HFFc6 (cell line): ENCODE measurements at places on chromosomes 16 and 17. TPM values are rescaled to one million over a fixed set of nuclear protein-coding genes. Genes with fewer than 3 reads are reported as not detected.

- H3K27me3 ChIP-seq: no peaks in the 10 kb centered on the region; the same call in 1 of the 2 replicates
- H3K4me3 ChIP-seq: no peak overlapping the region
- H3K27ac ChIP-seq: peak overlapping the region; percentile 80
- peak; percentile 50 for DNase-seq
- peaks cover 30% of the 10 kb centered on the region for H3K36me3 ChIP-seq
Observed at GRCh38 chr16:29983420-29984136, 9.9 kb downstream of the TAOK2 start.

DNA sequence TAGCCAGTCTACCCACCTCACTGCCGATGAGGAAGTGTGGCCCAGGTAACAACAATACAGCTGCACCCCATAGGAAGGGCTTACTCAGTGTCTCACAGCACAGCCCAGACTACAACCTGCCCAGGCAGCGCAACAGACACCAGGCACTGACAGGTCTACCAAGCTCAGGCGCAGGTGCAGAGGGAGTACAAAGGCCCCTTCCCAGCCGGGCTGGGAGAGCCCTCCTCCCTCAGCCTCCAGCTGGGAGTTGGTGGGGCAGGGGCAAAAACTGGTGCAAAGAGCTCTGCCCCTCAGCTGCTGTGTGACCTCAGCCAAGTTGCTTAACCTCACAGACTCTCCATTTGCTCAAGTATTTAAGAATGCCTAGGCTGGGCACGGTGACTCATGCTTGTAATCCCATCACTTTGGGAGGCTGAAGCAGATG, 112.6 kb upstream of the LHX1 start:
- no peaks in the 10 kb centered on the region for H3K4me1 ChIP-seq
- no peak overlapping the region for H3K27ac ChIP-seq
- DNase-seq: no peak
- H3K27me3 ChIP-seq: peaks cover 37% of the 10 kb centered on the region

- H3K4me3 ChIP-seq: no peak overlapping the region
- H3K36me3 ChIP-seq: no peaks in the 10 kb centered on the region
- H3K27me3 ChIP-seq: no peaks in the 10 kb centered on the region
- no peak overlapping the region for H3K27ac ChIP-seq
Observed at GRCh38 chr17:74307984-74308773, 17.8 kb upstream of the KIF19 start.

The CCL23 gene
- not detected in 2 replicates for total RNA-seq

DNA sequence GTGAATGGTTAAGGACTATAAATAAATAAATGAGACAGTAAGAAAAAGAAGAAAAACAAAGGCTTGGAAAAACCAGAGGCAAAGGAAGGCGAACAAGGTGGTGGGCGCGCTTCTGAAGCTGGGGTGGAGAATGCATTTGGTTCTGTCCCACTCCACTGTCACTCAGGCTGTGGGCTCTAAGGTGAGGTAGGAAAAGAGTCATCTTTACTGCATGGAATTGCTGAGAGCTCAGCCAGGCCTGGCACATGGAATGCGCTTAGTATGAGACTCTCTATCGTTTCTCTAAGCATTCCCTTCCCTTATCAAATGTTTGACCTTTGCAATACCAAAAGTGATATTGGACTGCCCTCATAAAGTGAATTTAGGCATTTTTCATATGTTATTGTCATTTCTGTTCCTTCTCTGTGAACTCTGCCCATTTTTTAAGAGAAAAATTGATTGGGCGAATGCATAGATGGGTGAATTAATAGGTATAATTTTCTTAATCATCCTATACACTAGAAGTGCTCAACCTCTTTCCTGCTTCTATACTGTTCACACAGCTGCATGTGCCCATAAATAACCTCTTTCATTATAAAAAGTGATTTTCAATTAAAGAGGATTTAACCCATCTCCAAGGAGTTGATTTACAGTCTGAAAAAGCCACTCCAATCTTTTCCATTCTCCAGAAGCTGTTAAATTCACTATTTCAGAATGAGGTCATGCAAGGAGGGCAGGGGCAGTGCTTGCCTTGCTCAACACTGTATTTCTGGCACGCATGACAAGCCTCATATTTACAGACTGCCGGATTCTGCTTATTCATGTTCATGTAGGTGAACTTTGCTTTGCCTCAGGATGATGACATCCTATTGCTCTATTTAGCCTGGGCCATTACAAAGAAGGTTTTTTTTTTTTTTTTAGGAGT, 87.7 kb downstream of the MYH10 start:
- H3K4me1 ChIP-seq: no peaks in the 10 kb centered on the region
- H3K4me3 ChIP-seq: no peak overlapping the region
- DNase-seq: peak; percentile 58
- H3K27ac ChIP-seq: peak overlapping the region; percentile 46; the same call in 1 of the 2 replicates
- peaks cover 12% of the 10 kb centered on the region; the same call in 1 of the 2 replicates for H3K36me3 ChIP-seq
- no peaks in the 10 kb centered on the region for H3K27me3 ChIP-seq

GRCh38 chr17:77422748-77423113, 282.0 kb downstream of the SEC14L1 start:
- DNase-seq: no peak
- peaks cover 12% of the 10 kb centered on the region for H3K36me3 ChIP-seq
- peaks cover 75% of the 10 kb centered on the region for H3K4me1 ChIP-seq
- H3K4me3 ChIP-seq: peak overlapping the region; percentile 68

The PMM2 gene
- total RNA-seq: 44.7 and 48.5 TPM in 2 replicates

- H3K4me3 ChIP-seq: no peak overlapping the region
- H3K4me1 ChIP-seq: peaks cover 39% of the 10 kb centered on the region
- peaks cover 4% of the 10 kb centered on the region; the same call in 1 of the 2 replicates for H3K27me3 ChIP-seq
- no peak overlapping the region for H3K27ac ChIP-seq
- peaks cover 37% of the 10 kb centered on the region for H3K36me3 ChIP-seq
Observed at GRCh38 chr17:43171586-43172487, 823 bp downstream of the NBR1 start.

- H3K4me3 ChIP-seq: peak overlapping the region; percentile 86
- H3K4me1 ChIP-seq: peaks cover 61% of the 10 kb centered on the region
- peak overlapping the region; percentile 98 for H3K27ac ChIP-seq
- H3K36me3 ChIP-seq: no peaks in the 10 kb centered on the region
- DNase-seq: peak; percentile 88
Observed at GRCh38 chr16:87464691-87465300, 28.0 kb downstream of the ZCCHC14 start.

DNA sequence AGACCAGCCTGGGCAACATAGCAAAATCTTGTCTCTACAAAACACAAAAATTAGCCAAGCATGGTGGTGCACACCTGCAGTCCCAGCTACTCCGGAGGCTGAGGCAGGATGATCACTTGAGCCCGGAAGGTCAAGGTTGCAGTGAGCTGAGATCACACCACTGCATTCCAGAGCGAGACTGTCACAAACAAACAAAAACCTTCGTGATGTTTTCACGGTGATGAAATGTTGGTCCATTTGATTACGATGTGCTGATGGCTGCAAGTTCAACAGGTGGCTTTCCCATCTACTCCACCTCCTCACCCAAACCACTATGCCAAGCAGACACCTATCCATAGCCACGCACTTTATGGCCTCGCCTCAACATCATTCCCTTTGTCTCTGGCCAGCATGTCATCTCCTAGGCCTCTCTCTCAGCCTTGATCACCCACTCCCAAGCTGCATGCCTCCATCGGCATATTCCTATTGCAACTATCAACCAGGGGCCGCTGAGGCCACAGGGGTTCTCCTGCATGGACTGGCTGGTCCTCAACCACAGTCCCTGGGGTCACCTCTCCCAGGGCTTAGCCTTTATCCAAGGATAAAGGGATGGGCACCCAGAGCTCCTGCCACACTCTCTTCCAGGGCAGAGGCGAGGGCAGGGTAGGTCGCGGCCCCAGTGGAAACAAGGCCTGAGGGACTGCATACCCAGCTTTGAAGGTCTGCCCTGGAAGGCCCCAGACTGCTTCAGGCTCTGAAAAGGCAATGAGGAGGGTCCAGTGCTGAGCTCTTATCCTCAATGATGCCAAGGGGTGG, 17.1 kb upstream of the ALOX15B start:
- H3K36me3 ChIP-seq: no peaks in the 10 kb centered on the region
- H3K27me3 ChIP-seq: peaks cover 35% of the 10 kb centered on the region

The SSTR5 gene
- total RNA-seq: not detected in 3 replicates

GRCh38 chr17:28958820-28959455, 7.6 kb upstream of the PHF12 start:
- DNase-seq: no peak
- H3K27me3 ChIP-seq: peaks cover 24% of the 10 kb centered on the region
- no peak overlapping the region for H3K27ac ChIP-seq
- H3K36me3 ChIP-seq: no peaks in the 10 kb centered on the region
- no peak overlapping the region for H3K4me3 ChIP-seq
- H3K4me1 ChIP-seq: peaks cover 5% of the 10 kb centered on the region; the same call in 1 of the 2 replicates

The TCAP gene
- 0.09 to 0.18 TPM (median 0.13 TPM) in 3 replicates for total RNA-seq

- H3K27me3 ChIP-seq: peaks cover 56% of the 10 kb centered on the region
- H3K27ac ChIP-seq: no peak overlapping the region
- no peaks in the 10 kb centered on the region for H3K36me3 ChIP-seq
- H3K4me3 ChIP-seq: no peak overlapping the region
Observed at GRCh38 chr16:66294507-66294906, 72.0 kb upstream of the CDH5 start.

DNA sequence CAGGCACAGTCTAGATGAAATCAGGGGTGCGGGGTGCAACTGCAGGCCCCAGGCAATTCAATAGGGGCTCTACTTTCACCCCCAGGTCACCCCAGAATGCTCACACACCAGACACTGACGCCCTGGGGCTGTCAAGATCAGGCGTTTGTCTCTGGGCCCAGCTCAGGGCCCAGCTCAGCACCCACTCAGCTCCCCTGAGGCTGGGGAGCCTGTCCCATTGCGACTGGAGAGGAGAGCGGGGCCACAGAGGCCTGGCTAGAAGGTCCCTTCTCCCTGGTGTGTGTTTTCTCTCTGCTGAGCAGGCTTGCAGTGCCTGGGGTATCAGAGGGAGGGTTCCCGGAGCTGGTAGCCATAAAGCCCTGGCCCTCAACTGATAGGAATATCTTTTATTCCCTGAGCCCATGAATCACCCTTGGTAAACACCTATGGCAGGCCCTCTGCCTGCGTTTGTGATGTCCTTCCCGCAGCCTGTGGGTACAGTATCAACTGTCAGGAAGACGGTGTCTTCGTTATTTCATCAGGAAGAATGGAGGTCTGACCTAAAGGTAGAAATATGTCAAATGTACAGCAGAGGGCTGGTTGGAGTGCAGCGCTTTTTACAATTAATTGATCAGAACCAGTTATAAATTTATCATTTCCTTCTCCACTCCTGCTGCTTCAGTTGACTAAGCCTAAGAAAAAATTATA, 1.6 kb downstream of the HBA1 start:
- H3K4me3 ChIP-seq: no peak overlapping the region
- H3K27ac ChIP-seq: no peak overlapping the region
- H3K27me3 ChIP-seq: peaks cover 26% of the 10 kb centered on the region
- no peaks in the 10 kb centered on the region for H3K36me3 ChIP-seq
- no peak for DNase-seq

- peaks cover 7% of the 10 kb centered on the region for H3K27me3 ChIP-seq
- no peaks in the 10 kb centered on the region for H3K36me3 ChIP-seq
- peak overlapping the region; percentile 34; the same call in 1 of the 2 replicates for H3K4me3 ChIP-seq
- DNase-seq: peak; percentile 26
- H3K4me1 ChIP-seq: peaks cover 5% of the 10 kb centered on the region; the same call in 1 of the 2 replicates
Observed at GRCh38 chr16:1150511-1150982, 2.4 kb upstream of the CACNA1H start.

The RPL19 gene
- 1,634 to 1,827 TPM (median 1,793 TPM) in 3 replicates for total RNA-seq

DNA sequence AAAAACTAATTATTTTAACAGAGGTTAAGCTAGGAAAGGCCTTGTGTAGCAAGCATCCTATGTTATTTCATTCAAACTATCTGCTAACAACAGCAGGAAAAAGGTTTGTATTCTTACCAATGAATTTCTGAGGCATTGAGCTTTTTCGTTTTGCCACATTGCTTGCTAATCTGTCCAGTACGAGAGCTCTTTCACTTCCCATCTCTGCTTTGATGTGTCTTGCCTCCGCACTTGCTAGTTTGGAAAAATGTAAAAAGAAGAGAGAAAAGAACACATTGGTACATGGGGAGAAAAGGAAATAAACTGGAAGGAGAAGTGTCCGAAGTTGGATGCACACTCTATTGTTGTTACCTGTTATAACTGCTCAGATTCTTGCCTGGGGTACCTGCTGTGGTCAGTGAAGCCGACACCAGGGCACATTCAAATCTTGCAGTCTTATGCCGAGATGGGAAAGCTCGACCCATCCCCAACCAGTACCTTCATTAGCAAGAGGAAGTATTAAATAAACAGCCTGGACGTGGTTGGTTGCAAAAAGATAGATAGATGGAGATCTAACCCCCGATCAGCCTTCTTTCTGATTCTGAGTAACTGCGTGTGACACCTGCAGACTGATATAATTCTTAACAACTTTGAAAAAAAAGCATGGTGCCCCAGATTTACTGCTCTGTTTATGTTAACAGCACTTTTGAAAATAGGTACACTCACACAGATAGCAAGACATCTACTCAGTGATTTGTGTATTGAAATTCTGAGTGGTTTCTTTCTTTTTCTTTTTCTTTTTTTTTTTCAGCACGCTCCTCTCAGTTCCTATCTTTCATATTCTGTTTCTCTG, 40.0 kb downstream of the GRB7 start:
- H3K27me3 ChIP-seq: peaks cover 66% of the 10 kb centered on the region
- H3K4me1 ChIP-seq: no peaks in the 10 kb centered on the region
- H3K27ac ChIP-seq: no peak overlapping the region
- H3K4me3 ChIP-seq: no peak overlapping the region
- no peak for DNase-seq

GRCh38 chr16:9115277-9115676, 23.8 kb downstream of the HAPSTR1 start:
- peaks cover 7% of the 10 kb centered on the region for H3K27me3 ChIP-seq
- peak overlapping the region; percentile 63 for H3K27ac ChIP-seq
- DNase-seq: no peak
- H3K4me1 ChIP-seq: peaks cover 100% of the 10 kb centered on the region
- peak overlapping the region; percentile 52; the same call in 1 of the 2 replicates for H3K4me3 ChIP-seq

The SLC6A2 gene
- total RNA-seq: not detected in 2 replicates

The EXOC3L1 gene
- not detected in 3 replicates for total RNA-seq

- no peak for DNase-seq
- peaks cover 15% of the 10 kb centered on the region for H3K27me3 ChIP-seq
Observed at GRCh38 chr16:89988951-89989350, 30.3 kb downstream of the DBNDD1 start.

- H3K4me3 ChIP-seq: no peak overlapping the region
- no peaks in the 10 kb centered on the region for H3K4me1 ChIP-seq
- H3K36me3 ChIP-seq: no peaks in the 10 kb centered on the region; the same call in 1 of the 2 replicates
- no peak for DNase-seq
Observed at GRCh38 chr16:79758615-79759346, 158.2 kb upstream of the MAF start.

DNA sequence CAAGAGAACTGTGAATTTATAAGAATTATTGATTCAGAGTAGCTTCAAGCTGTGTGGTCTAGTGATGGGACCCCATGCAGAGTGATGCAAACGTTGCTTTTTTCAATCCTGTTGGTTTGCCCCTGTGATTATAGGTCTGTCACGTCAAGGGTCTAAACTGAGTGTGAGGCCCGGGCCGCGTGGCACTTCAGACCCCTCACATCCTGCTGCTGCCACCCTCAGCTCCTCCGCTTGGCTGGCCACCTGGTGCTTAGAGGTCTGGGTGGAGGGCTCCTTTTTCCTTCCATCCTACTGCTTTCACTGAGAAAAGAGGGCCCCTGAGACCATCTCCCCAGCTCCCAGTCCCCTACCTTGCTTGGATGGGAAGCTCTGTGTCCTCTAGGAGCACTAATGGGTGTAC, 12.0 kb downstream of the MYL4 start:
- H3K27ac ChIP-seq: no peak overlapping the region
- no peak overlapping the region for H3K4me3 ChIP-seq
- no peak for DNase-seq
- H3K36me3 ChIP-seq: peaks cover 6% of the 10 kb centered on the region
- peaks cover 8% of the 10 kb centered on the region for H3K27me3 ChIP-seq
